ENCODE measurements at places on chromosomes 11 and 22.

DNA sequence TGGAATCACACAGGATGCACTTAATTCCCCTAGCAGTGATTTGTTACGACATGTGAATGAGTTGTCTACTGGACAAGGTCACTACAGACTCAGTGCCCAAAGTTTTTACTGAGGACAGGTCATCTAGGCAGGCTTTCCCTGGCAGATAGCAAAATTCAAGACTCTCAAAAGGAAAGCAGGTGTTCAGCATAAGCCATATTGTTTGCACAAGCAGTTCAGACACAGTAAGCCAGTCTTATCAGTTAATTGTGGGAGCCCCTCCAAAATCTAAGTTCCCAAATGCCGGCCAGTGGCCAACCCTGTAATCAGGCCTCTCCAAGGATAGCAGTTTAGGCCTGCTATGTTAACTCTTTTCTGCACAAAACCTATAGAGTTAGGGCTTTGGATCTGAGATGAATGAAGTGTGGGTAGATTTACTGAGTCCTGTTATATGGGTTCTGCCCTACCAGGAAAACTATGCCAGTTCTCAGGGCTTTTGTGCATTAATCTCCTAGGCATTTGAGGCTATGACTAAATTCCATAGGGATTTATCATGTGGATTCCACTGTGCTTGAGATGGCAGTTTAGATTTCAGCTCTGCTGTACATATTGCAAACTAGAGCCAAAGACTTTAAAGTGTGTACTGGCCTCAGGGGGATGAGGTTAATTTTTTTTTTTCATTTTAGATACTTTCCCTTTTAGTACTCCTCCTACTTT is 4.8 kb upstream of the ARHGEF12 start:
- no peak for DNase-seq

DNA sequence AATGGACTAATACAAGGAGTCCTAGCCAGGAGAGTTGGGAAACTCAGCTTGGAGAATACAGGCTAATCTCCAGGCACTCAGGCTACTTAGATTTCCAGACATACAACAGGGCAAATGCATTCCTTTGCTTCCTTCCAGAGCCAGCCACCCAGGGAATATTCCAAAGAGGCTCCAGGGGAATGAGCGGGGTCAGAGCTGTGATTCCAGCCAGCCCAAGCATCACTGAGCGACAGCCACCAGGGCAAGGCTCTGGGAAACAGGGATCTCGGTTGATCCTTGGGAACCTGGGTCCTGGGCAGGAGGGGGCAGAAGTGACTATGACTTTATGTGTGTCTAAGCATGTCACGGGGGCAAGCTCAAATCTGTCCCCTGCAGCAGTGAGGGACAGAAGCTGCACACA is 112.3 kb upstream of the LMO1 start:
- DNase-seq: no peak

- no peak for DNase-seq
Measured at GRCh38 chr11:109109150-109109549, 312.8 kb upstream of the C11orf87 start.

GRCh38 chr22:25202290-25202921 is 2.7 kb downstream of the CRYBB3 start:
- DNase-seq: peak; percentile 48

DNA sequence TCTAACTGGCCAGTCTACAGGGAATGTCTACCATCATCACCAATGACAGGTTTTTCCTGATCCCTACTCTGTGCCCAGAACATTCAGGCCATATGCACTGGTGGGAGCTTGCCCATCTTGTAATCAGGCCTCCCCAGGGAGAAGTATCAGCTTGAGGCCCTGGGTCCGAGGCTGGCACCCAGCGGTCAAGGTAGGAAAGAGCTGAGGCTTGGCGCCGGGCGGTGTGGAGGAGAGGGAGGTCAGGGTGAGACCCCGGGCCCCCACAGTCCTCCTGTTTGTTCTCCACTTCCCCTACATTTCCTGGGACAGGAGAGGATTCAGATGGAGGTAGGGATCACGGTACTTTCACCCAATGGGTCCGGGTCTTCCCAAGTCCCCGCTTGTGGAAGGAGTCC is 15.5 kb downstream of the TSKU start:
- no peak for DNase-seq

Data from CD4-positive, alpha-beta T cell treated with Interleukin-21 for 1 hour (primary cell).